ENCODE measurements at places on chromosomes 2 and 18.
A peak's percentile ranks its signal among the peaks of the same experiment; 100 is the strongest.

DNA sequence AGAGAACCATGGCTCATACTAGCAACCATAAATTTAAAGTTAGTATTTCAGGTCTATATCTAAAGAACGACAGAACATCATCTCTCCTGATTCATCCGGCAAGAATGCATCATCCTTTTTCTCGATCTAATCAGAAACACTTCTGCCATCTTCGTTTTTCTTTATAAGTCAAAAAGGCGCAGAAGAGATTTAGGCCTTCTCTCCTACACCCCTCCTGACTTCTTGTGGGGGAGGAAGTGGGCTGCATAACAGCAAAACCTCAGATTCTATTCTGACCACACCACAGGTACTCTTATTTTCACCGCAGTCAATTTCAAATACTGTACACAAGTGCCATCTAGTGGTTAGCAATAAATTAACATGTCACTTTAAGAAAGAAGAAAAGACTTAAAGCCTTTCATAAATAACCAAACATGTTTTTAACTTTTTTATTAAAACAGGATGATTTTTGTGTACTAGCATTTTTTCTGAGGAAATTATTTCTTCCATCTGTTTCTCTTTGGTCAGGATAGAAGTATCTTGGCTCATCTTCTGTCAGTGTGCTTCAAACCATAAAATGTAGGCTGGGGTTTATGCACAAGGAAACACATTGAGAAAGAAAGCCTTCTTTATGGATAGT, 48.4 kb upstream of the PIK3C3 start:
- DNase-seq = peak; percentile 73

GRCh38 chr2:99496021-99496420, 6.2 kb upstream of the REV1 start:
- DNase-seq = no peak

DNA sequence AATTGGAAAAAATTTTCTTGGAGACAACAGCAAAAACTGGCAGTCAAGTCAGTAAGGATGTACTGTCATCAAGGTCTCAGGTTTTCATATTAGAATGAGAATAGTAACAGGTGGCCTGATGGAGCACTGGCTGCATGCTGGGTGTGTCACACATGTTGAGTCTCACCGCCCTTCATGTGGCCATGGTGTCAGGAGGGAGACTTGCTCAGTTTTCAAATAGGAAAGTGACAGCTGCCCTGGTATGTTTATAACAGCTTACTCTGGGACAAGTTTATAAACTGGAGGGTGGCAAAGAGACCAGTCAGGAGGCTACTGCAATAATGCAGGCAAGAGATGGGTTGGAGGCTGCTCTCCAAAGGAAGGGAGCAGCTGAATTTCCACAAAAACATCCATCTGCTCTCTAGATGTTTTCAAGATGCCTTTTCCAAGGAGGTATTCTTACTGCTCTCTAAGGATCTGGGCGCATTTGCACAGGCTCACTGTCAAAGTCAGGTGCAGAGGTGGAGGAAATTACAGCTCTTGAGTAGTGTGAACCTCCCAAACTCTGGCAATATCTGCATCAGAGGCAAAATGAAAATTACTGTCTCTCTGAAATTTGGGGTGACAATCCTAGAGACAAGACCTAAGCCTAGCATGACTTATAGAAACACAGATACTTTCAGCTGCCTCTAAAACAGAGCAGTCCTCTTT, 321.9 kb upstream of the RAB12 start:
- no peak for DNase-seq

- DNase-seq = no peak
Measured at GRCh38 chr2:217886091-217886490, 116.7 kb downstream of the TNS1 start.

DNA sequence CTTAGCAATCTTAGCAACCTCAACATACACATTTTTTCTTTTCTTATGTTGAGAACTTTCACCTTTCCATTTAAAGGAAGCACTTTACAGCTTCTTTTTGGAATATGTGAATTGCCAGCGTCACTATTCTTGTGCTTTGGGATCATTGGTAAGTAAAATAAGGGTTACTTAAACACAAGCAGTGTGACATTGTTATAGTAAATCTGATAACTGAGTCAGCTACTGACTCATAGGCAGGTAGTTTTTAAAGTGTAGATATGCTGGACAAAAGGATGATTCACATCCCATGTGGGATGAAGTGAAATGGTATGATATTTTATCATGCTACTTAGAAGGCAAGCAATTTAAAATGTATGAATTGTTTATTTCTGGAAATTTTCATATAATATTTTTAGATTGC, 637.2 kb downstream of the DCDC2C start:
- DNase-seq = no peak

GRCh38 chr18:64966667-64967066, 784.1 kb upstream of the CDH7 start:
- peak; percentile 24 for DNase-seq

GRCh38 chr18:62702259-62702658, 13.1 kb upstream of the PHLPP1 start:
- DNase-seq = no peak

Measured in fibroblast of skin of right quadriceps (primary cell).